Retina (tissue), 1 donor: ENCODE measurements at places on chromosomes 1 and 21.

- DNase-seq, result no peak
Measured at GRCh38 chr1:89951766-89952604, 42.9 kb upstream of the ZNF326 start.

DNA sequence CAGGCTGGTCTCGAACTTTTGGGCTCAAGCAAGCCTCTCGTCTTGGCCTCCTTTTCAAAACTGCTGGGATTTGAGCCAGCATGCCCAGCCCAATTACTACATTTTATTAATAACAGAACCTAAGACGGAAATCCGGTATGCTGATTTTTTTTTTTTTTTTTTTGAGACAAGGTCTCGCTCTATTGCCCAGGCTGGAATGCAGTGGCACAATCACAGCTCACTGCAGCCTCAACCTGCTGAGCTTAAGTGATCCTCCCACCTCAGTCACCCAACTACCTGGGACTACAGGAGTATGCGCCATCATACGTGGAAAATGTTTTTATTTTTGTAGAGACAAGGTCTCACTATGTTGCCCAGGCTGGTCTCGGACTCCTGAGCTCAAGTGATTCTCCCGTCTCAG is 20.2 kb downstream of the ACBD3 start:
- no peak for DNase-seq

DNA sequence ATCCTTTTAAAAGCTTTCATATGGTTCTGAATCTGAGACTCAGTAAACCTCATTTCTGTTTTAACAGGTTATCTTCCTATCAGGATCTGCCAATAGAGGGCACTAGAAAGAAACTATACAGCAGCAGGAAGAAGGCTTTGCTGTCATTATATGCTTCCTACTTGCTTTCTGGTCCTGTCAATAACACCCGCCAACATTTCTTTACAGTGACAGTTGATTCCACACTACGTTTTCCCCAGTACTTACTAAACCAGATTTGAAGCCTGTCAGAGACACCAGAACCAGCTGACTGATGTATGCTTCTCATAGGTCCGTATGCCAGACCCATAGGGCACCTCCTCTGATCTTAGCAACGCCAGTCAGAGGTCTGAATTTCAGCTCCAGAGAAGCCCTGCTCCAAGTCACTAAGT is 341.0 kb upstream of the NEGR1 start:
- peak; percentile 60 for DNase-seq

- no peak for DNase-seq
Measured at GRCh38 chr1:241507189-241507863, 12.2 kb downstream of the FH start.

DNA sequence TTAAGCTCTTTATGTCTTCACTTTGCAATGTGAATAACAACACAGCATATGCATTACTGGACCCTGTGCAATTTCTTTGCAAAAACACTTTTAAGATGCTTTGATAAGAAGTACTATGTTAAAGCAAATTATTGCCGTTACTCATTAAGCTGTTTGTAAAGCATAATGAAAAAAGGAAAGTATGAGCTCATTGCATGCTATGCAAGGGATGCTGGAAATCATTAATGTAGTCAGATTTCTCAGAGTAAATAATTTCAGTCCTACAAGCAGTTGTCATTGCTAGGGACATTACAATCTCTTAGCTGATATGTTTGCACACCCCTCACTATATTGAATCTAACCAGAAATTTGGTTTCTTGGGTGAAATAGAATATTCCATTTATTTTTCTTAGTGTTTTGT is 982.5 kb upstream of the ADGRL2 start:
- DNase-seq, result no peak

GRCh38 chr21:37700641-37701202 is 215.5 kb downstream of the KCNJ6 start:
- DNase-seq, result peak; percentile 72

DNA sequence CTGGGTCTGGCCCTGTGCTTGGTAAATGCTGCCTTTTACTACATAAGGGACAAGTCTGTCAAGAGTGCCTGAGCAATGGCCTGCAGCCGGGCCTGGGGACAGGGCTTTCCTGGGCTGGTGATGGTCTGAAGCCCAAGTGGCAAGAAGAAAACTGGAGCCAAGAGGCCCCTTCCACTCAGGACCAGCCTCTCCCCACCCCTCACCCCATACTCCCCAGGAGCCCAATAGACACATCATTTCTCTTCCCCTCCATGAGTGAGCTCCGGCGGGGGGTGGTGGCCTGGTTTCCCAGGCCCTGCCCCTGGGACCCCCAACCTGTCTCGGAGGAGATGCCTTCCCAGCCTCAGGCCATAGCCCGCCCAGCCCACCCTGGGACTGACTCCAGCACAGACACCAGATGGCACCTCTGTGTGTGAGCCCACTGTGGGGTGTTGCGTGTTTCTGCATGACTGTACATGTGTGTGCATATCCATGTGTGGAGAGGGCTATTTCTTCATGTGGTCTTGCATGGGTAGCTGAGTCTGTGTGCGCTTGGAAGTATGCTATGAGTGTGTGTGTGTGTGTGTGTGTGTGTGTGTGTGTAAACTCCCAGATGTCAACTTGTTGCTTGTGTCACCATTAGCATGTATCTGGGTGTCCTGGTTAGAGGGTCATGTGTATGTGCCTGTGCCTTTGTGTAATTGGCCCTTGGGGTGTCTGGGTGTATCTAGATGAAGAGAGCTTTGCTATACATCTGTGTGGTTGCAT is 14.3 kb upstream of the LRP8 start:
- DNase-seq, result no peak

- no peak for DNase-seq
Measured at GRCh38 chr1:221670081-221670480, 71.8 kb downstream of the DUSP10 start.

DNA sequence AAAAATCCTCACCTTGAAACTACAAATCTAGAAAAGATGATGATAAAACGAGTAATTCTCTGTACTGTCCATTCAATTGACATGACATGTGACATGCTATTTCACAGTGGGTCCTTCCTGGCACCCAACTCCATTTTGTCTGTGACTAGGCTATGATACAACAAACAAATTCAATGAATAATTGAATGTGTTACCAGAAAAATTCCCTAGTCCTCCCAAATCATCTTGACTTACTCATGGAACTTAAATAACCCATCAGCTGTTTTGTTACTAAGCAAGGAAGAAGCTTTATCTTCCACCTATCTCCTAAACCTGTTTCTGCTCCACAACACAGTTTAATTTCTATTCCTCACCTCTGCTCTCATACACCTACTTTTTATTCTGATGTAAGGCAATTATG is 30.4 kb downstream of the B3GALNT2 start:
- no peak for DNase-seq

DNA sequence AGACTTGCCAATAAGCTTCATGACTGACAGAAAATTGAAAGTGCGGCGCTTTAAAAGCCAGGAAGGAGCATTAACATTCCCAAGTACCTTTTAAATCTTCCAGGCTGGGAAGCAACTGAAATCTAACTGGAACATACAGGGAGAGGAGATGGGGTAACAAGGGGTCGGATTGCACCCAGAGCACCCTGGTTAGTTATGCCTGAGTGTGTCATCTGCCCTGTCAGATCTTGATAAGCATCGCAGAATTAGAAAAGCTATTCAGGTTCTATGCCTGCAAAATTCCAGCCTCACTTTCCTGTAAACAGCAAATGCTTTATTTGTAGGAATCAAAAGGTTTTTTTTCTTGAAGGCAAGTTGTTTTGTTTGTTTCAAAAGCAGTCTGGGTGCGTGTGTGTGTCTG is 58.5 kb downstream of the SERBP1 start:
- no peak for DNase-seq

- no peak for DNase-seq
Measured at GRCh38 chr1:38055398-38055797, 8.8 kb upstream of the POU3F1 start.

- DNase-seq, result no peak
Measured at GRCh38 chr21:16427587-16428087, 697.9 kb downstream of the USP25 start.

- no peak for DNase-seq
Measured at GRCh38 chr1:168347630-168348029, 67.0 kb downstream of the TBX19 start.

GRCh38 chr1:243477731-243478290 is 222.0 kb downstream of the SDCCAG8 start:
- no peak for DNase-seq

DNA sequence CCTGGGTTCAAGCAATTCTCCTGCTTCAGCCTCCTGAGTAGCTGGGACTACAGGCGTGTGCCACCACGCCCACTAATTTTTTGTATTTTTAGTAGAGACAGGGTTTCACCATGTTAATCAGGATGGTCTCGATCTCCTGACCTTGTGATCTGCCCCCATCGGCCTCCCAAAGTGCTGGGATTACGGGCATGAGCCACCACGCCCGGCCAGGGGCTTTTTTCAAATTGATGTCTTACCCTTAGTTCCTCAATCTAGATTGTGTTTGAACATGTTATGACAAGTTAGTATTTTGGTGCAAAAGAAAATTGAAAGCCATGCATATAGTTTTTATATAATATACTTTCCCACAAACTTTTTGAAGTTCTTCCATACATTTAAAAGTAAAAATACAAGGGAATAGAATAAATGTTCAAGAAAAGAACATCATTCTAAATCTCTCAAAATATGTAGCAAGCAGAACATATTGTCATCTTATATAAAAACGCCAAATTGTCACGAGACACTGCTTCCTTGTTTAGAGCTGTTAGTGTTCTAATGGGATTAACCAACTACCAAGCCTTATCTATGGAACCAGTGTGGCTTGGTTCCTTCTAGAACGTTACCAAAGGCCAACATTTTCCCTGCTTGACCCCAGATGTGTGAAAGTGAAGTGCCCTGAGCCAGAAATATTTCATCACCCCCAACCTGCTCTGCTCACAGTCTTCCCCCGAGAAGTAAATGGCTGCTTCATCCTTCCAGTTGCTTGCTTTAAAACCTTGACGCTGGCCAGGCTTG is 9.5 kb upstream of the PLEKHM2 start:
- DNase-seq, result no peak

DNA sequence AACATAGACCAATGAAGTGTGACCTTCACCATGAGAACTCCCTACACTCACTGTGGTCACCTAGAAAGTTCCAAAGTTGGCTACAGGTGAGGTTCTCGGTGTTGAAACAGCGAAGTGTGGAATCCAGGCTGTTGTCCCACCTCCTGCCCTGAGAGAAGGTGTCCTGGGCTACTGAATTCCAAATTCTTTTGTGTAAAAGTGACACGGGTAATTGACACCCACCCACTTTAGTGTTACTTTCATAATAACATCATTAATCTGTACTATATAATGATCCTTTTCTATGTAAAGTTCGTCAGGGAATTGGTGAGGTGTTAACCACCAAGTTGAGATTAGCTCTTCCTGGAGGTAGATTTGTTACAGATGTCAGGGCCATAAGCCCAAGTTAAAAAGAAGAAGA is 690.7 kb downstream of the RWDD3 start:
- no peak for DNase-seq

GRCh38 chr21:15241997-15242736 is 177.4 kb upstream of the NRIP1 start:
- DNase-seq, result no peak

GRCh38 chr1:16300436-16300835 is 51.8 kb downstream of the FBXO42 start:
- DNase-seq, result no peak

- no peak for DNase-seq
Measured at GRCh38 chr1:61173118-61173517, 90.8 kb downstream of the NFIA start.

- peak; percentile 86 for DNase-seq
Measured at GRCh38 chr1:205658943-205659581, 21.2 kb downstream of the SLC45A3 start.
